Sciatic nerve (tissue), 2 donors: ENCODE measurements at places on chromosomes 3 and 15.

- no peak for DNase-seq
Observed at GRCh38 chr3:30269751-30270445, 336.5 kb upstream of the TGFBR2 start.

- DNase-seq = no peak
Observed at GRCh38 chr15:60479361-60480110, 594 bp upstream of the ICE2 start.

DNA sequence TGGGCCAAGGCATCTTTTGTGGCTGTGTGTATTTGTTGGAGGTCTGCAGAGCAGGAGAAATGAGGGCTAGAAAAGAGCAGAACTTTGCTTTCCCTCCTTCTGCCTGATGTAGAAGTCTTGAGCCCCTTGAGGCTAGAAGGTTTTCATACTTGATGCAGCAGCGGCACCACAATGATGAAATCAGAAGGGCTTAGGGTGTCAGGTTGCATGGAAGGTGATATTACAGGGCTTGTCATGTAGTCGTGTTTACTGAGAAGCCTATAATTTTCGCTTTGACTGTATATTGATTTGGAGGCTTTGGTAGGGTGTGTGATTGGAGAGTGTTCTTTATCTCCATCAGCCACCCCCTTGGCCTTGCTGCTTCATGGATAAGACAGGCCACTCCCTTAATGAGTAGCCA lies 339.8 kb downstream of the THSD4 start:
- DNase-seq = no peak

DNA sequence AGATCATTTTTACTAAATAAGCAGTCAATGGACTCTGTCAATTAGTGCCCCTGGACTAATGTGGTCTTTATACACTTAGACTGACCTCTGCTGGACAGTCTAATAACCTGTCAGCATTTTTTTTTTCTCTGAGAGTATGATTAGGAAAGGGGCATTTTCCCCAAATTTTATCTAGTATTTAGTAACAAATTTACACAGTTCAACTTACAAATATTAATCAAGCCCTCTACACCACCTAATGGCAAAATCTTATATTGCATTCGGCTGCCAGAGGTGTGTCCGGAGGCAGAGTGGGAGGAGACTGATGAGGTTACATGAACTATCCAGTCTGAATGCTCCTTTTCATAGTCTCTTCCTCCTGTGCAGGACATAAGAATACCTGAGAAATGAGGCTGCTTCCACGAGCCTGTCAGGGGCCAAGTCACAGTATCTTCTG lies 36.0 kb upstream of the COLQ start:
- no peak for DNase-seq

DNA sequence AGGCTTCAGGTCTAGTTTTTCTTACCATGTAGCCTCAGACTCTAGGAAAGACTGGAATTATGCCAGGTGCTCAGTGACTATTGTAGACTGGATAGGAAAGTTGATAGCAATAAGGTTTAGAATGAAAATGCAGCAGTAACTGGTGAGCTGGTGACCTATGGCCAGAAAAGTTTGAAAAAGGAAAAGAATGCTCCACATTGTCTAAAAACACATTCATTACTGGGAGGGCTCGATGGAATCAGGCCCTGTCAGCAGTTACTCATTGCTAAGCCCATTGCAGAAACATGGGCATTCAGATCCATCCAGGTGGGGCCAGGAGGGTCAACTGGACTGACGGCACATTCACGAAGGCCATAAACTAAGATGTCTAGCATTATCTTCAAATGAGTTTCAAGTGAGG lies 8.7 kb upstream of the MBNL1 start:
- DNase-seq = no peak

DNA sequence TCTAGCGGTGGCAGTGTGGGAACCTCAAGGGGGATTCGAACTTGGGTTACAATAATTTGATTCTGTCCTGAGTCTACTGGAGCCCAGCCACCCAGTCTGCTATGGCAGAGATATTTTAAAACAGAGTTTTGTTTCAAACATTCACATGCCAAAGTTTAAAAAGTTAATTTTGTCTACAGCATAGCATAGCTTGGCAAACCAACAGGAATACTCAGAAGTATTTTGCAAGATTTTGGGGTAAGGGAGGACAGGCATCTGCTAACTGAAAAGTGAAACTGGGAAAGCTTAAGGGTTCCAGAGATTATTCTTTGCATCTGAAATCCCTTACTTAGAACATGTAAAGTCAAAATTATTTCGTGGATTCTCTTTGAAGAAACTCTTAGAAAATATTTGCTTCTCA lies 6.6 kb downstream of the ARID3B start:
- no peak for DNase-seq

DNA sequence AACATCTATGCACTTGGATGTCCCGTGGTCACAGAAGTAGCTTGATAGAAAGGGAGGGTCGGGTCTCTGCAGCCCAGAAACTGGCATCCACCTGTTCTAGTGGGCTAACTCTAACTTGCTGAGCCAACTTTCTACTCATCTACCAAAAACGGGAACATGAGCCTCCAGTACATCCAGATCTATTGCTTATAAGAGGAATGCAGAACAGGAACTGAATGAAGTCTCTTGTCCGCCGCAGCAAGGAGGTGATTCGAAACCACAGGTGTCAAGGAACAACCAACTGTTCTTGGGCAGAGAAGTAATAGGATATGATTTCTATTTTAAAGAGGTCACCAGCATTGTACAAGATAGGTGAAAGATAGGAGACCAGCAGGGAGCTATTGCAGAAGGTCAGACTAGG lies 17.9 kb downstream of the TERC start:
- no peak for DNase-seq

DNA sequence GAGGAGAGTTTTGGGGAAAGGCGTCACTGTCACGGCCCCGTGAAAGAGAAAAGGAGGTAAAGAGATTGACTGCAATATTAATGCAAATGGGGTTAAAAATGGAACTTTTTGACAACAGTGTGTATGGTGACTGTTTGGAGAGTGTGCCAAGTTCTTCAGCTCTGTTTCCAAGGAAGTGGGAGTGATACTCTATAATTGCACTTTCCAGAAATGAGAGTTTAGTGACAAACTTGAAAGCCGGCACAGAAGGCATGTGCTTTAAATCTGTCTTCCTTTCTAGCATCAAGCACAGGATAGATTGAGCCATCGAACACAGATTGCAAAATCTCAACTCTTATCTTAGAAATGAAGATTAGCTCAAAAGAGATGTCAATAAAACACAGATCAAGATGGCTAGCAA lies 51.9 kb upstream of the SNRPA1 start:
- no peak for DNase-seq

GRCh38 chr3:109924196-109924595 lies 586.9 kb upstream of the DPPA4 start:
- no peak for DNase-seq

DNA sequence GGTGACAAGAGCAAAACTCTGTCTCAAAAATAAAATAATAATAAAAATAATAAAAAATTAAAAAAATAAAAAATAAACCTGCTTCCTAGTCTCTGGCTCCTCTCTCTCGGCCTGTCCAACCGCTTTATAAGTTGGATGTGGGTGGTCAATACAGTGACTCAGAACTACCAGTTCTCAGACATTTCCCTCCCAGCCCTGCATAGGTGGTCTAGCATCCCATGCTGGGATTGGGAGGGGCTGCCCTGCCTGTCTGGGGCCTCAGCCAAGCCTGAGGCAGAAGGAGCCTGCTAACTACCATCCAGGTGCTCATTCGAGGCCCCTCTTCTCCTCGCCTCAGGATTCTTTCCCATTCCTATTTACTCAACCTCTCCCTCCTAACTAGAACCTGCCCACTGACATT lies 33.3 kb upstream of the BLM start:
- DNase-seq = no peak
